Fibroblast of the conjunctiva (primary cell): ENCODE measurements at places on chromosomes 13 and 19.

- no peak for DNase-seq
Measured at GRCh38 chr13:102875256-102875655, 29.4 kb downstream of the ERCC5 start.

DNA sequence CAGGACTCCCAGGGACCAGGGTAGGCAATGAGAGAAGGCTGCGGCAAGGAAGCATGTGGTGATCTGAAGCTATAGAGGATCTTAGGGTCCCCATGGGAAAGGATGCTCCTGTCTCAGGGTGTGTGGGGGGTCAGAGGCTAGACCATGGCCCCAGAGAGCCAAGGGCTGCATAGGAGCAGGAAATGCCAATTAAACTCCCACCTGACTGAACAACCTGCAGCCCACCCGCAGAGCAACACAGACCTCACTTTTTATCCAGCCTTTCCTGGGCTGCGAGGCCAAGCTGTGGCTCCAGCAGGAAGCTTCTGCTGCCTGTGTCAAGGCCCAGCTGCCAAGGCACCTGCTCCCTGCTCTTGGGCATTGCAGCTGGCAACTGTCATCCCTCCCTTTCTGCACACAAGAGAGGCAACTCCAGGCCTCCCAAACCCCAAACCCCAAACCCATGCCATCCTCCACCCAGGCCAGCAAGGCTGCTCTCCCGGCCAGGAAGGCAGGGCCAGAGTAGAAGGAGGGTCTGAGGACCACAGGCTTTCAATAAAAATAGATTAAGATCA, 290.1 kb downstream of the FOXO1 start:
- no peak for DNase-seq

GRCh38 chr19:53978975-53979801, 12.2 kb upstream of the CACNG6 start:
- DNase-seq = no peak

GRCh38 chr13:58852076-58852475, 1220.5 kb downstream of the PCDH17 start:
- no peak for DNase-seq

GRCh38 chr19:50328873-50329145, 368 bp downstream of the KCNC3 start:
- DNase-seq = no peak

- DNase-seq = no peak
Measured at GRCh38 chr19:41161903-41162302, 31.1 kb upstream of the CYP2S1 start.

DNA sequence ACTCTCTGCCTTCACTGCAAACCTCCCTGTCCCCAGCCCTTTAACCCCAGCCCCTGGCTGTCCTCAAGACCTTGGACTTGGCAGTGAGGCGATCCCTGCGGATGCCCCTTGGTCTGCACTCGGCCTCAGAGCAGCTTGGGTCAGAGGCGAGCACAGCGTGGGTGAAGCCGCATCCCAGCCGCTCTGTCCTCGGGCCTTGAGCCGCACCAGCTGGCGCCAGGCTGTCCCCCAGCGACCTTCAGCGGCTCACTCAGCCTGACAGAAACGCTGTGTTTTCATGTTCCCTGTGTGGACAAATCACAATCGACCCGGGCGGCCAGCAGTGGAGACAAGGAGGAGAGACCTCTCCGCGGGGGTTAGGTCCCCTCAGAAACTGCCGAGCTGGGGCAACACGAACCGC, 52.0 kb downstream of the GNG7 start:
- DNase-seq = no peak
